ENCODE measurements at places on chromosomes 2 and 18.

DNA sequence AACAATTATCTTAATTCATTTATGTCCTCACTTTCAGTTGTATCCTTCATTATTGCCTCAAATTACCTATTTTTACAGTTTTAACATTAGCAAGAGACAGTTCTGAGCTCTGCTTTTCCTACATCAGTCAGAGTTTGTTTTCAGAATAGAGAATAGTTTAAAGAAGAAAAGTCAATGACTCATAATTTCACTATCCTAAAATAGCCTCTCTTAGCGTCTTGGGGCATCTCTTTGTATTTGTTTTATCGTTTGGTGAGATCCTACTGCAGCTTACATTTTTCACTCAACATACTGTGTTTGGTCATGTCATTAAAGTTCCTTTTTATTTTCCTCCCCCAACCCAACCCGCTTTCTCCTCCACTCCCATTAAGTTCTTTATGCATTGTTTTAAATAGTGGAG, 3.8 kb downstream of the SEC11C start:
- no peak for DNase-seq

GRCh38 chr2:3523551-3524041, 4.3 kb upstream of the ADI1 start:
- DNase-seq = peak; percentile 69

DNA sequence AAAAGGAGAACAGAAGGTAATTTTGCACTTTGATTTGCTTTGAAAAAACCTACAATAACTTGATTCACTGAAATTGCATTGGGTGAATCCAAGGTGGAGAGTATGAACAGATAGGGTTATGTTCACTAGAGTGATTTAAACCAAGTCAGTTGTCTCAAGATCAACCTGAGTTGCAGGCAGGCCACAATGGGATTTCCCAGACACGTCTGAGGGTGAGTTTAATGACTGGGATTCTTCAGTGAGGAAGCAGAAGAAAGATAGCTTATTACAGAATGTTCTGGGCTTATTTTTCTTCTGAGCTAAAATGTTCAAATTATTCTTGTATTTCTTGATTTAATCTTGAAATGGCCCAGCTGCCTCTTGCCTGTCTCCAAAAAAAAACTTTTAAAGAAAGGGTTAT, 20.1 kb downstream of the COL4A4 start:
- DNase-seq = no peak

GRCh38 chr2:148875387-148876051, 492 bp downstream of the KIF5C start:
- DNase-seq = no peak

DNA sequence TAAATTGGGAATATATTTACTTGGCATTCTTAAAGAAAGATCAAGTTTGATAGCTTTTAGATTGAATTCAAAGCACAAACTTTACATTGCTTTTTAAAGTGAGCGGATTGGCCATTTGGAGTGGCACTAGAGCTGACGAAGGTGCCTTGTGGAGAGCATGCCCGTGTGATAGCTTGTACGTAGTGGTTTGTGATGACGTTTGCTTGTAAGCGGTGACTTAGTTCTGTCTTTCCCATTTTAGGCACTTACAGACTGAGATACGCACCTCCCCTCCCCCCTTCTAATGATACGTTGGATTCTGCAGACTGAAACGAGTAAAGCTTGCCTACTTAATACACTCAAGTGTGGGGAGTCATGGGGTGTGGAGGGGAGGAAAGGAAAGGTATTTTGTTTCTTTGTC, 53.4 kb downstream of the ZCCHC2 start:
- DNase-seq = no peak

DNA sequence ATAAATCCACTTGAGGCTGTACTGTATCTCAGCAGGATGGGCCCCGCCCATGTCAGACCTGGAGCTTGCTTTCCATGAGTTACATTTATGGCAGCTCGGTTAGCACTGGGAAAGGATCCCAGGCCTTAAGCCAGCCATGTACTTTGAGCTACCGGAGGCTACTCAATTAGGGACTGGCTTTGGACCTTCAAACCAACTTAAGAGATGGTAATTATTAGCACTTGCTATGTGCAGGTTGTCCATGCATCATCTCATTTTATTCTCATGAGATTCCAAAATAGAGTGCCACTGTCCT, 64.4 kb downstream of the ACTR2 start:
- no peak for DNase-seq

- no peak for DNase-seq
Measured at GRCh38 chr18:55289048-55289447, 298.9 kb downstream of the TCF4 start.

DNA sequence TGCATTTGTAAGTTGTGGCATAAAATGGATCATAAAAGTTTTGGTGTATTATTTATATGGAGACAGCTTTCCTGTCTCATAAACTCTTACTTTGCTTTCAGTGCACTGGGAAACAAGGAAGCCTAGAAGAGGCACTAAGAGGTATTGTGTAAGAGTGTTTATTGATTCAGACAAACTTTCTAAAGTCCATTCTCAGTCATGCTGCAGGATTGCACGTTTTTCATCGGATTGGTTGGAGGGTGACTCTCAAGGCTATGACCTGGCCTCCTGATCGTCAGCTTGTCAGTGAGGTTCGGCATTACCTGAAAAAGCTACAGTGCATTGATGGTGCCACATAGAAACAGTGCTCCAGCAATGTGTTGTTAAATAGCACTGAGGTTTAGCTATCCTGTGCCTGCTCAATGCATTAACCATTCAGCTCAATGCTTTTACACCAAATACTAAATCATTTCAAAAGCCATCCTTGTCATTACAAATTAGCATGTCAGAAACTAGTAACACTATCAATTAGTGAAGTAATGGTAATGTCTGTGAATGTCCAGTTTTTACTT, 545.5 kb downstream of the CBLN2 start:
- no peak for DNase-seq

GRCh38 chr18:55110436-55110835, 151.2 kb upstream of the CCDC68 start:
- DNase-seq = peak; percentile 73

GRCh38 chr2:223221139-223221835, 169.3 kb downstream of the KCNE4 start:
- DNase-seq = no peak

DNA sequence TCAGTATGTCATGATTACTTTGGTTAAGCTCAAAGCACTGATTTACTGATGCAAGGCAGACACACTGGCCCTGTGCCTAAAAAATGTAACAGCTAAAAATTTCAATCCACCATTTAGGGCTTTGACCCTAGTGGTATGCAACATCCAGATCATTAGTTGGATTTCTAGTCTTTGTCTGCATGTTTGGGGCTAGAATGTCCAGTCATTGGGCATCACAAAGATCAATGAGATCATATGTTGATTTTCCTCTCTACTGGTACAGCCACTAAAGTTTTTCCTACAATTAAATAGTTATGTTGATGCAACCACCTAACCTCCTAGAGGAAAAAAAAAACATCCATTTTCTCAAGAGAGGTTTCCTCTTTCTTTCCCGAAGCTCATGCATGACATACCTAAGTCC, 53.4 kb upstream of the REV1 start:
- DNase-seq = no peak

- DNase-seq = no peak
Measured at GRCh38 chr2:148590612-148591011, 53.9 kb upstream of the EPC2 start.

DNA sequence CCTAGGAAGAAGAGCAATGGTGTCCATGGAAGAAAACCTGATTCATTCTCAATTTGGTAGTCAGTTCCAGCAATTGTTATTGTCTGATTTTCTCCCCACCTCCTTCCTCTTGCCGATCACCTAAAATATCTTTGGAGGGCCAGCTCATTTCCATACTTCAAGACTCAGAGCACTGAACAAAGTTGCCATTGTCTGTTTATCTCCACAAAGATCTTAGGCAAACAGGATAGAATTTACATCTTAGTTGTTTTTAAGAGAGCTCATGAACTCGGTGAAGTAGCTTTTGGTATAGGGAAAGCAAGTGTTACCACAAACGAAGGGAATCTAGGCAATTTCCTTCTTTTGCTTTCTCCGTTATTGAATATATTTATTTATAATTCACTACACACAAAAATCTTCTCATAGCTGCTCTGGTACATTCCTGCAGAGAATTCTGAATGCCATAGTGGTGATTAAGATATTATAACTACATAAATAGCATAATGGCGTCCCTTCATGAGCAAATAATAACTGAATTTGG, 41.5 kb upstream of the CHST9 start:
- no peak for DNase-seq

DNA sequence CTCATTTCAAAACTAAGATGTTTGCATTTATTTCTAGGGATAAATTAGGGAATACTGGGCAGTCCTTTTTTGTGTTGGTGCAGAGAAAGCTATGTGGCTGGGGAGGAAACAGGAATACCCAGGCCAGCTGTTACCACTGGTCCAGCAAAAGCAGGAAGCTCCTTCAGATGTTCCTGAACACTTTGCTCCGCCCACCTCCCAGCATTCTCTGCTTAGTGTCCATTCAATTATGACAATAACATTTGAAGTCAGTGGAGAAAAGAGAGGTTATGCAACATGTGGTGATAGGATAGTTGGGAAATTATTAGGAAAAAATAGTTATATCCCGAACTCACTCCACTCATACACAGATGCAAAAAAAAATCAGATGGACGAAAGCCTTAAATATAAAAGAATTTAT, 22.1 kb upstream of the ARPC2 start:
- no peak for DNase-seq

DNA sequence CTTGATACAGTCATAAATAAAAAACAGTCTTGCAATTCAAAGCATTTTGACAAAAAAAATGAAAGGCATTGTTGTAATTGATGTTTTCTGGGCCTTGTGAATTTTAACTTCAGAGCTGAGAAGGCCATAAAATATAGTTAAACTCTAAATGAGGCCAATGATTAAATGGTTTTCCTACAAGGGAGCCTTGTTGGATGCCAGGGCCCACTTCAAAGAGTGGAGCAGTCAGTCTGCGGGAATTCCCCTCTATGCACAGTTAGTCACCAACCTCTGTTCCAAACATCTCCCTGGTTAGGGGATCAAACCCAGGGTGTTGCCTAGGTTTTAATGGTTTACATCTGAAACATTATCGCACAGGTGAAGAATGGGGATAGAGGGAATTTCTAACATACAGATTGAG, 143.4 kb downstream of the NCKAP5 start:
- no peak for DNase-seq

- DNase-seq = no peak
Measured at GRCh38 chr18:49487711-49488310, 777 bp upstream of the C18orf32 start.

DNA sequence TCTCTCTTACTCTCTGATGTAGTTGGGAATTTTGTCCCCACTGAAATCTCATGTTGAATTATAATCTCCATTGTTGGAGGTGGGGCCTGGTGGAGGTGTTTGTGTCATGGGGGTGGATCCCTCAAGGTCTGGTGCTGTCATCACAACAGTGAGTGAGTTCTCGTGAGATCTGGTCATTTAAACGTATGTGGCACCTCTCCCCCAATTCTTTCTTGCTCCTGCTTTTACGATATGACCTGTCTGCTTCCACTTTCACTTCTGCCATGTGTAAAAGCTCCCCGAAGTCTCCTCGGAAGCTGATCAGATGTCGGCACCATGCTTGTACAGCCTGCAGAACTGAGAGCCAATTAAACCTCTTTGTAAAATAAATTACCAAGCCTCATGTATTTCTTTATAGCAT, 337.8 kb upstream of the CDH2 start:
- no peak for DNase-seq

GRCh38 chr2:67792681-67793091, 270.1 kb downstream of the C1D start:
- no peak for DNase-seq

- peak; percentile 79 for DNase-seq
Measured at GRCh38 chr2:96374211-96374951, 38.8 kb downstream of the NCAPH start.

DNA sequence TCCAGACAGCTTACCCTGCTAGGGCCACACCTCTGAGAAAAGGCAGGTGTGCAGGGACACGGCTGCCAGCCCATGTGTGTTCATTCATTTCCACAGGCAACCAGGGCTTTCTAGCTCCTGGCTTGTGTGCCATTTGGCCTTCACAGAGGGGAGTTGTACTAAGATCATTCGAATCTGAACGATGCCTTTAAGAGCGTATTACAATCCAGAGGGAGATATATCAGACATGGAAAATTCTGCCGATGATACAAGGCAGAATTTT, 64.2 kb upstream of the OTOF start:
- no peak for DNase-seq

DNA sequence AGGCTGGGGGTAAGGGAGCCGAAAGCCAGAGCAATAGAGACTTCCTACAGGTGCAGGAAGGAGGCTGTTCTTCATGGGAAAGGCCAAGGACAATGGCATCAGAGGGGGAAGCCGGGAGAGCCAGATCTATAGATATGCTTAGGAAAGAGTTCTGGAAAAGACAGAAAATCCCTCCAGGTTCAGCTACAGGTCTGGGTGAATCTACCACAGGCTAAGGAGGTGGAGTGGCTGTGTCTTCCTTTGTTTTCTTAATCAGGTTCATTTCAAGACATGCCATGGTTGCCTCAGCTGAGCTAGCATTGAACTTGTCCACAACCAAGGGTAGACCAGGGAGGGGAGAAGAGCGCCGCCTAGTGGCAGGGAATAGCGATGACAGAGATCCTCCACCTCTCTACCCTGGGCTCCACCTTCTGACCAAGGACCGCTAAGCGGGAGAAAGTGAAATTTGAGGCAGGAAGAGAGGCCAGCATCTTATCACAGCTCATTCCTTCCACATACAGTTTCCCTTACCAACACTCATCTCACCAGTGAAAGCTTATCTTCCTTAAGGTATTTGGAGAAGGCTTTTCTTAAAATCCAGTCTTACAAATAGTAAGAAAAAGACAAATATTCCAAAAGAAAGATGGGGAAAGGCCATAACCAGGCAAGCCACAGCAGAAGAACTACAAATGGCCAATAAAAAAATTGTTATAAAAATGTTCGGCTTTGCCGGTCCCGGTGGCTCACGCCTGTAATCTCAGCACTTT, 74.2 kb downstream of the VIT start:
- peak; percentile 49 for DNase-seq

- no peak for DNase-seq
Measured at GRCh38 chr2:48092846-48093803, 186.8 kb upstream of the FBXO11 start.

GRCh38 chr2:148530350-148530749, 114.2 kb upstream of the EPC2 start:
- DNase-seq = no peak
